ENCODE measurements at places on chromosomes 1 and 21.

GRCh38 chr1:175163702-175164101 lies 28.9 kb downstream of the KIAA0040 start:
- H3K4me3 ChIP-seq = no peak overlapping the region
- no peaks in the 10 kb centered on the region for H3K27me3 ChIP-seq
- H3K4me1 ChIP-seq = no peaks in the 10 kb centered on the region
- H3K27ac ChIP-seq = no peak overlapping the region
- DNase-seq = no peak

GRCh38 chr1:108512239-108513043 lies 47.5 kb upstream of the EEIG2 start:
- H3K27me3 ChIP-seq = no peaks in the 10 kb centered on the region
- no peak overlapping the region for H3K27ac ChIP-seq
- no peaks in the 10 kb centered on the region for H3K4me1 ChIP-seq
- DNase-seq = peak; percentile 9
- H3K36me3 ChIP-seq = no peaks in the 10 kb centered on the region

DNA sequence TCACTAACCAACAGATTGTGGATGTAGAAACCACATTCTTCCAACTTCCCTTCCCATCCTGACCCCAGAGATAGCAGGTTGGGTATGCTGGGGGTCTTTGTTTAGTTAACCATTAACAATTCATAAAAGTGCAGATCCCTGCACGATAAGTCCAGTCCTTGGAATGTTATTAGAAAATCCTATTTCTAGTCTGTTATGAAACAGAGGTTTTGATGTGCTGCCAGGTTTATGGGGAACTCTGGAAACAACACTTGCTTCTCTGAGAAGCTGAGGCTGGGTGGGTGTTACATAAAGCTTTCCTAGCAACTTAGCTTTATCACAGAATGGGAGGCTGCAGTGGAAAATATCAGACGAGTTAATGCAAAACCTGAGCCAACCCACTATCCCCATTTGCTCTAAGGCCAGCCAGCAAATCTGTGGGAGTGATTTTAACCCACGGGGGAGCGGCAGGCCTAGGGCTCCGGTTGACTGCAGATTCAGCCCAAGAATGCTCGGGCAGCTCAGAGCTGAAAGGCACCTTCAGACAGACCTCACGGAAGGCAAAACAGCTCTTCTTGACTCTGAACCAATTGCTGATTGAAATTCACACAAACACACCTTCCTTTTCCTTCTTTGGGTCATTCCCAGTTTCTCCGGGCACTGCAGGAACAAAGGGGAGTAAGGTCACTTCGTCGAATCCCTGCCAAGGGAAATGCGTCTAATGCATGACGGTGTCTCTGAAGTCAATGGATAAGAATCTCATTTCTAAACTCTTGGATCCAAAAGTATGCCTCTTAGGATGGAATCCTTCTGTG lies 111.7 kb upstream of the IRF2BP2 start:
- no peaks in the 10 kb centered on the region for H3K36me3 ChIP-seq
- no peak overlapping the region for H3K27ac ChIP-seq
- DNase-seq = no peak
- peaks cover 4% of the 10 kb centered on the region for H3K4me1 ChIP-seq
- H3K27me3 ChIP-seq = peaks cover 17% of the 10 kb centered on the region

DNA sequence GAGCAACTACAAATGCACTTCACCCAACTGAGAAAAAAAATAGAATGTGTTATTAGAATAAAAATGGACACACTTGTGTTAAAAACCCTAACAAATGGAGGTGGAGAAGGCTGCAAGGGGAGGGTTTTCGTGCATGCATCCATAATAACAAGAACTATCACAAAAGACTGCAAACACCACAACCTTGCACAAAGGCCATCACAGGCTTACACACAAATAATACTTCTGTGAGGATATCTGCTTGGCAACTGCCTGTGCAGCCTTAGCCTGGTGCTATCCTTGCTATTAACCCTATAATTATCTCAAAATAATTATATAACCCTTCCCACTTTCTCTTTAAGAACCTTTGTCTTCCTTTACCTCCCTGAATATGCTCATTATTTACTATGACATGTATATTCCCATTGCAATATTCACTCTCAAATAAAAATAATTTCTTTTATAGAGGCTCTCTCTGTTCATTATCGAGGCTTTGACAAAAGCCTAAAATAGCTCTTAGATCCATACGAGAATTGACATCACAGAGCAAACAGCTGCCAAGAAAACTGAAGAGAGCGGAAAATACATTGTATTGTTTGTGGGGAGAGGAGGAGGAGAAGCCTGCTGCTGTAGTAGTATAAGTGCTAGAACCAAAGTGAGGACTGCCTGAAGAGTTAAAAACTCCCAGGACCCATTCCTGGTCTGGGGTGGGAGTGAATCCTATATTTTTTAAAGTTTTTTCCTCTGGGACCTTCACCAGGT lies 1768.7 kb downstream of the BRINP3 start:
- H3K27me3 ChIP-seq = no peaks in the 10 kb centered on the region
- no peak overlapping the region for H3K27ac ChIP-seq
- H3K36me3 ChIP-seq = no peaks in the 10 kb centered on the region
- no peaks in the 10 kb centered on the region for H3K4me1 ChIP-seq

- no peak overlapping the region for H3K27ac ChIP-seq
- H3K36me3 ChIP-seq = no peaks in the 10 kb centered on the region
- no peaks in the 10 kb centered on the region for H3K27me3 ChIP-seq
- no peak for DNase-seq
Measured at GRCh38 chr21:25179116-25179515, 428.2 kb downstream of the MRPL39 start.

DNA sequence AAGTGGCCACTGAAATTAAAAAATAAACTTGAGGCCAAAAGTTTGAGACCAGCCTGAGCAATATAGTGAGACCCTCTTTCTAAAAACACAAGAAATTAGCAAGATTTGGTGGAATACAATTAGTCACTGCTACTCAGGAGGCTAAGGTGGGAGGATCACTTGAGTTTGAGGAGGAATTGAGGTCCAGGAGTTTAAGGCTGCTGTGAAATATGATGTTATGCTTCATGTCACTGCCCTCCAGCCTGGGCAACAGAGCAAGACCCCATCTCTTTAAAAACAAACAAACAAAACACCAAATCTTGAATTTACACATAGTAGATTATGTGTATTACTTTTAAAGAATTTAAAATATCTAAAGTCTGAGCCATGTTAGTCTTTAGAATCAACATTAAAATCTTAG lies 6.3 kb upstream of the FNBP1L start:
- no peak overlapping the region for H3K4me3 ChIP-seq
- no peak for DNase-seq
- no peaks in the 10 kb centered on the region for H3K36me3 ChIP-seq
- no peak overlapping the region for H3K27ac ChIP-seq
- H3K27me3 ChIP-seq = no peaks in the 10 kb centered on the region
- H3K4me1 ChIP-seq = no peaks in the 10 kb centered on the region

GRCh38 chr1:57468641-57469523 lies 45.0 kb upstream of the DAB1 start:
- no peak for DNase-seq
- H3K36me3 ChIP-seq = no peaks in the 10 kb centered on the region
- no peaks in the 10 kb centered on the region for H3K27me3 ChIP-seq
- no peak overlapping the region for H3K27ac ChIP-seq

- H3K36me3 ChIP-seq = no peaks in the 10 kb centered on the region
- H3K4me1 ChIP-seq = peaks cover 20% of the 10 kb centered on the region
- H3K27ac ChIP-seq = peak overlapping the region; percentile 17
Measured at GRCh38 chr21:35720208-35720731, 340.1 kb downstream of the SETD4 start.

- no peak overlapping the region for H3K27ac ChIP-seq
- no peaks in the 10 kb centered on the region for H3K27me3 ChIP-seq
- DNase-seq = no peak
- no peaks in the 10 kb centered on the region for H3K4me1 ChIP-seq
- no peaks in the 10 kb centered on the region for H3K36me3 ChIP-seq
Measured at GRCh38 chr1:44624268-44624901, 49.9 kb downstream of the TMEM53 start.

GRCh38 chr21:46411691-46412090 lies 47.0 kb upstream of the DIP2A start:
- no peak overlapping the region for H3K4me3 ChIP-seq
- H3K27me3 ChIP-seq = no peaks in the 10 kb centered on the region
- DNase-seq = no peak
- no peak overlapping the region for H3K27ac ChIP-seq

- H3K36me3 ChIP-seq = no peaks in the 10 kb centered on the region
- H3K4me3 ChIP-seq = no peak overlapping the region
- H3K4me1 ChIP-seq = no peaks in the 10 kb centered on the region
- no peaks in the 10 kb centered on the region for H3K27me3 ChIP-seq
- DNase-seq = no peak
Measured at GRCh38 chr1:200334661-200335256, 75.1 kb downstream of the ZNF281 start.

GRCh38 chr1:174044418-174045222 lies 22.5 kb upstream of the RC3H1 start:
- no peak overlapping the region for H3K27ac ChIP-seq
- H3K27me3 ChIP-seq = no peaks in the 10 kb centered on the region
- no peaks in the 10 kb centered on the region for H3K4me1 ChIP-seq
- no peaks in the 10 kb centered on the region for H3K36me3 ChIP-seq
- DNase-seq = no peak
